ENCODE measurements at places on chromosomes 16 and 17.
A peak's percentile ranks its signal among the peaks of the same experiment; 100 is the strongest.

- no peak for DNase-seq
These were observed 24.8 kb downstream of the ANKRD40 start for GRCh38 chr17:50682938-50683337.

GRCh38 chr17:31216031-31216751 is 80.8 kb downstream of the OMG start:
- DNase-seq: peak; percentile 3

DNA sequence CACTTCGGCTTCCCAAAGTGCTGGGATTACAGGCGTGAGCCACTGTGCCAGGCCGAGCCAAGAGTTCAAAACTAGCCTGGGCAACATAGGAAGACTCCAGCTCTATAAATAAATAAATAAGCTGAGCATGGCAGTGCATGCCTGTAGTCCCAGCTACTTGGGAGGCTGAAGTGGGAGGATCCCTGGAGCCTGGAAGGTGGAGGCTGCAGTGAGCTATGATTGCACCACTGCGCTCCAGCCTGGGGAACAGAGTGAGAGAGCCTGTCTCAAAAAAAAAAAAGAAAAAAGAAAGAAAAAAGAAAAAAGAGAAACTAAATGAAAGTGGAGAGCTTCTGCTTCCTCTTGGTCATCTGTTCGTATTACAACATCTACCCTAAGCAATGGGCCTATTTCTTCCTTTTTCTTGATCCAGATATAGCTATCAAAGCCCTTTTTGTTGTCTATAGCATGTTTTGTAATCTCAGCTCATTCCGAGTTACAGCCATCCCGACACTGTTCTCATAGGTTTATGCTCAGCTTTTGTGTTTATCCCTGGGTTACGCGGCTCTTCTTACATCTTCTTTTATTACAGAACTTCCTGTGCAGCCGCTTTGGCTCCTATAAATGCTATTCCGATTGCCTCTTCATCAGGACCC is 14.1 kb upstream of the MAPK3 start:
- no peak for DNase-seq

DNA sequence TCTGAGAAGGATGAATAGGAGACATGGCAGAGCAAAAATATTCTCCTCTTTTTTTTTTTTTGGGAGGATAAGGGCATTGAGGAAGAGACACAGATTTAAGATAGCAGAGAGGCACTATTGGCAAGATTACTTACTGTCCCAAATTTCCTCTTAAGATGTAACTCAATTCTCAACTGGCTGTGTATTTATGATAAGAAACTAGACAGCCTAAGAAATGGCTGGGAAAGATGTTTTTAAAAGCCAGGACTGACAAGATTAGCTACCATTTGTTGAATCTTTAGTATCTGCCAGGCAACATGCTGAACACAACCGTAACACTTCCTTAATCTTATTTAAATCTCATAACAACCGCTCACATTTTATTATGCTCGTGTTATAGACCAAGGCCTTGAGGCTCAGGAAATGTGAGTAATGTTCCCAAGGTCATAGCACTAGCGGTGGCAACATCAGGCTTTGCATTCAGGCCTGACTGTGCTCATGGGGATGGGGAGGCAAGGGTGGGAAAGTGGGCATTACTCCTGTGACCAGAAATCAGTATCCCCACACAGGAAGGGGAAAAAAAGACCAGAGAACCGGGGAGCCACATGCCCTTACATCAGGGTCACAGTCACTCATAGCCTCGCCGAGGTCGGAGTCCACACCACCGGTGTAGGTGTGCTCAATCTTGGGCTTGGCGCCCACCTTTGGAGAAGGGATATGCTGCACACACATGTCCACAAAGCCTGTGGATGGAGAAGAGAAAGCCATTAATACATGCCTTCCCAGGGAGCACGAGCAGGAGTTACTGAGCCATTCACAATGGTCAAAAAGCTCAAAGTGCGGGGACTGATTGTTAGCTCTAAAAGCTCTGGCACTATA is 15.6 kb downstream of the HIGD1B start:
- DNase-seq: no peak

DNA sequence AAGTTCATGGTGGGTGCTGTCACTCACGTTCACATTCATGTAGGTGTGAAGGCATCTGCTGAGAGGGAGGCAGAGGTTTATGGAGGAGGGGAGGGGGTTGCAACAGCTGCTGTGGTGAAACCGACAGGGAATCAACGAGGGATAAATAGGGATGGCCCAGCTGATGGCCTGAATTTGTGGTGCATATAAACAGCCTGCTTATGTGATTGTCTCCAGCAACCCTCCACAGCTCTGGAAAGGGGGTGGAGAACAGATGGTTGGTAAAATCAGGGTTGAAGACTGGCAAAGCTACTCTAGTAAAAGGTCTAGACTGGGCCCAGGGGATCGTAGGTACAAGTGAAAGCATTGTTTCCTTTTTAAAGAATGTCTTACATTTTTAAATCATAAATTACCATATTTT is 53.7 kb downstream of the IQCK start:
- DNase-seq: no peak

DNA sequence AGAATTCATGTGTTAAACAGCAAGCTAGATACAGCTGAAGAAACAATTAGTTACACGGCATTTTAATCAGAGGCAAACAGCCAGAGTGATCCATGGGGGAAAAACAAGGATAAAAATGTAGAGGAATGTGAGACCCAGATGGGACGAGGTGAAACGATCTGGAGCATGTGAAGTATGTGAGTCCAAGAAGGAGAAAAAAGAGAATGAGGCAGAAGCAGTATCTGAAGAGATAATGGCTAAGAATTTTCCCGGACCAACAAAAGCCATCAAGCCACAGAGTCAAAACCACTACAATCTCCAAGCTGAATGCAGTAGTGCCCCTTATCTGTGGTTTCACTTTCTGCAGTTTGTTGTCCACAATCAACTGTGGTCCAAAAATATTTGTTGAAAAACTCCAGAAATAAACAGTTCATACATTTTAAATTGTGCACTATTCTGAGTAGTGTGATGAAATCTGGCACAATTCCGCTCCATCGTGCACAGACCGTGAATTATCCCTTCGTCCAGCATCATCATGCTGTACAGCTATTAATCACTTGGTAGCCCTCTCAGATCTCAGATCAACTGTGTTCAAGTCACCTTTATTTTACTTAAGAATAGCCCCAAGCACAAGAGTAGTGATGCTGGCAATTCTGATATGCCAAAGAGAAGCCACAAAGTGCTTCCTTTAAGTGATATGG is 18.8 kb downstream of the MYH10 start:
- DNase-seq: no peak

GRCh38 chr17:4156750-4157381 is 13.9 kb downstream of the CYB5D2 start:
- no peak for DNase-seq

- DNase-seq: no peak
These were observed 67.7 kb downstream of the ZDHHC7 start for GRCh38 chr16:84943620-84944019.

GRCh38 chr16:30526137-30526822 is at the start of gene ZNF768:
TSS of gene ZNF768 (minus strand) at chr16:30526566. CDS start at chr16:30526413, 153 bp downstream.
- no peak for DNase-seq

DNA sequence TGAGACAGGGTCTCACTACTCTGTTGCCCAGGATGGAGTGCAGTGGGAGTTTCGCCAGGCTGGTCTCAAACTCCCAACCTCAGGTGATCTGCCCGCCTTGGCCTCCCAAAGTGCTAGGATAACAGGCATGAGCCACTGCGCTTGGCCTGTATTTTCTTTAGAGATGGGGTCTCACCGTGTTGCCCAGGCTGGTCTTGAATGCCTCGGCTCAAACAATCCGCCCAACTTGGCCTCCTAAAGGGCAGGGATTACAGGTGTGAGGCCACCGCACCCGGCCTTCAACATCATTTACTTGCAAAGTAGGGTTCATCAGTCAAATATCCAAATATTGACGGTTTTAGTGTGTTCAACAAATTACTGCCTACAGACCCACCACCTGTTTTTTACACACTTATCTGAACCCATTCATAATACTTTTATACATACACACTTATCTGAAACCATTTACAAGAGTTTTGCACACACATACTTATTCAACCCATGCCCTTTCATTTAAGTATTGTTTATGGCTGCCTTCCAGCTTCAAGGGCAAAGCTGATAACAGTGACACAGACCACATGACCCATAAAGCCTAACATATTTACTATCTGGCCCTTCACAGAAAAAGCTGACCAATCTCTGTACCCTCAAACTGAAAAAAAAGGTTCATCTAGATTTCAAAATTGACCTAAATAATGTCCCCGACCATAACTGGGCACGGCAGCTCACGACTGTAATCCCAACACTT is 11.9 kb downstream of the TMEM170A start:
- no peak for DNase-seq

DNA sequence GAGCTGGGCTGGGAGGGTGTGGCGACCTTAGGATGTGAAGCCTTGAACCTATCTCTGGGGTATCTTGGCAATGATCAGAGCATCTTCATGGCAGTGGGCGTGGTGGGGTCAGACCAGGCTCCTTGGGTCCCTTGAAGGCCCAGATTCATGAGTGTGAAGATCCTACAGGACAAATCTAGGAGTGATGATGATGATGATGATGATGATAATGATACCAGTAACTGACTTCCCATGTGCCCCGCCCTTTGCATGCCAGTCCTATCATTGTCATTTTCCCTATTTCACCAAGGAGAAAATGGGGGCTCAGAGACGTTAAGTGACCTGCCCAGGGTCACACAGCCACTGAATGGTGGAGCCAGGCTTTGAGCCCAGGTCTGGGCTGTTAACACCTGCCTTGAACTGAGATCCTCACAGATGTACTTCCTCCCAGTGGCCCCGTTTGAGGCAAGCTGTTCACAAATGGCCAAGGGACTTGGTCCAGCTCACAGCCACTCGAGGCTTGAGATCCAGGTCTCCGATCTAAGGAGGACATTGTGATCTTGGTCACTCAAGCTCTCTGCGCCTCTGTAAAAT is 13.4 kb downstream of the SLC12A3 start:
- DNase-seq: no peak

- no peak for DNase-seq
These were observed 43.7 kb upstream of the ZNF750 start for GRCh38 chr17:82883419-82884031.

DNA sequence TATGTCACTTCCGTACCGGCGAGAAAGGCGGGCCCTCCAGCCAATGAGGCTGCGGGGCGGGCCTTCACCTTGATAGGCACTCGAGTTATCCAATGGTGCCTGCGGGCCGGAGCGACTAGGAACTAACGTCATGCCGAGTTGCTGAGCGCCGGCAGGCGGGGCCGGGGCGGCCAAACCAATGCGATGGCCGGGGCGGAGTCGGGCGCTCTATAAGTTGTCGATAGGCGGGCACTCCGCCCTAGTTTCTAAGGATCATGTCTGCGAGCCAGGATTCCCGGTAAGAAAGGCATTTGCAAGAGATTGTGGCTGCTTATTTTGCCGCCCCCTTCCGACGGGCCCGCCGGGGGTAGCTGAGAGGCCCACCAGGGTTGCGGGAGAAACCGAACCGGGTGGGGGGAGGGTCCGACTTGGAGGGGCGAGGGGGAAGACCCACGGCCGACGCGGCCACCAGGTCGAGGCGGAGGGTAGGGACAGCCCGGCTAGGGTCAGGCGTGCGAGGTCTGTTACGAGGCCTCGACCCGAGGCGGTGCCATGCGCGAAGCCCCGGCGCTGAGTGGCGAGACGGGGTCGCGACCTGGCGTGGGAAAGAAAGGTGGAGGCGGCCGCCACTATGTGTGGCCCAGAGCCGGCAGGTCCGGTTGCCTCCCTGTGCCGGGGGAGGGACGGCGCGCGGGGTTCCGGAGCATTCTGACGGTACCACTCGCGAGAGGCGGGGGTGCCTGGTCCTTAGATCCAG is 6.7 kb upstream of the CD68 start:
- peak; percentile 85 for DNase-seq

DNA sequence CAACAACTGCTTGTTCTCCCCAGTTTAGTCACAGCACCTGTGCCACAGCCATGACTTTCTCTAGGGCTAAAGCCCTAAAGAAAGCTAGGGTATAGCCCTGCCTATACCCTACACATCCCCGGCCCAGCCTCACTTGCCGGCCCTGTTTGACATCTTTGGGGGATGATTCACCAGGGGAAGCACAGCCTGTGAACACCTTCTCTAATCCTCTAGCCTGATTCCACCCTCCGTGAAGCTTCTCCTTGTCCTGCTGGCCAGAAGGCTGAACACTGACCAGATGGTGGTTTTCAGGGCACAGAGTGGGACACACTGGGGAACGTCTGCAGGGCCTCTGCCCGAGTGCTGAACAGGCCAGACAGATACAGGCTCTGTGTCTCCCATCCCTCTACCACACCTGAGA is 6.0 kb downstream of the CLEC16A start:
- no peak for DNase-seq
